ENCODE measurements at places on chromosomes 12 and 14.

DNA sequence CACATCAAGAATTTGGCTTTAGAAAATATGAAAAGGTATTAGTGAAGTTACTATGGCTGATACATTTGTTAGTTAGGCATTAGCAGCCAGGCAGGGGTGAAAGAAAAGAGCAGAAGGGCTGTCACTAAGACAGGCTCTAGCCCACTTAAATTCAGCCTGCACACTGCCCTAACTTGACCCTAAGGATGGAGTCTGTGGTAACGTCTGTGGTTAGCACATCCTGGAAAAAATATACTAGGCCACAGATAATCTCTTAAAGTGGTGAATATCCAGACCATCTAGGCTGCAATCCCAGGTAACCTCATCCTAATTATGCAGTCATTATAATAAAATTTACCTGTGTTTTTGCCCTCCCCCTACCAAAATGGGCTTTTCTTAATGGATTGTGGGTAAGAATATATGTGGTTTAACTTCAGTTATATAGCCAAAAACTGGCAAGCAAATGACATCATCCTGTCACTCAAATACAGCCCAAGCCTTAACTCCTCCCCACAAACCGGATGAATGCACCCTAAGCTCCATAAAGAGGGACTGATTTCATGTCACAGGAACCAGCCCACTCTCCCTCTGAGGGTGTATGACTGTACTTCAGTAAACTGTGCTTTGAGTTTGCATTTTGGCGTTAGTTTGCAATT, 440.9 kb downstream of the LRFN5 start:
- no peak for DNase-seq

GRCh38 chr12:54588110-54588889, at the start of gene PPP1R1A:
Gene PPP1R1A, minus strand, starts transcription at chr12:54588659. Its CDS starts 171 bp downstream, at chr12:54588488.
- DNase-seq: no peak

DNA sequence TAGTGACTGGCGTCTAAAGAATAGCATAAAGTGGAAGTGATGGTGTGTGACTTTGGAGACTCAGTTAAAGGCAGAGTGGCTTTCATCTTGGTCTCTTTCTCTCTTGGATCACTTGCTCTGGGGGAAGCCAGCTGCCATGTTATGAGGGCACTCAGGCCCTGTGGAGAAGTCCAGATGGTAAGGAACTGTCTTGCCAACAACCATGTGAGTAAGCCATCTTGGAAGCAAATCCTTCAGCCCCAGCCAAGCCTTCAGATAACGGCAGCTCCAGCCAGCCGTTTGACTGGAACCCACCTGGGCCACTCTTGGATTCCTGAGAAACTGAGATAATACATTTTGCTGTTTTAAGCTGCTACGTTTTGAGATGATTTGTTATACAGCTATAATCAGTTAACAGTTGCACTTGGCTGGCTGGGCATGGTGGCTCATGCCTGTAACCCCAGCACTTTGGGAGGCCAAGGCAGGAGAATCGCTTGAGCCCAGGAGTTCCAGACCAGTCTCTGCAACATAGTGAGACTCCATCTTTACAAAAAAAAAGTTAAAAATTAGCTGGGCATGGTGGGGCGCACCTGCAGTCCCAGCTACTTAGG, 7.7 kb upstream of the LRRC23 start:
- DNase-seq: no peak

- DNase-seq: no peak
These were observed 62.4 kb downstream of the TMEM30B start for GRCh38 chr14:61218767-61219166.

GRCh38 chr12:98280152-98280551, 235.2 kb upstream of the TMPO start:
- no peak for DNase-seq

- no peak for DNase-seq
These were observed 6.7 kb upstream of the VCPKMT start for GRCh38 chr14:50123062-50123461.

DNA sequence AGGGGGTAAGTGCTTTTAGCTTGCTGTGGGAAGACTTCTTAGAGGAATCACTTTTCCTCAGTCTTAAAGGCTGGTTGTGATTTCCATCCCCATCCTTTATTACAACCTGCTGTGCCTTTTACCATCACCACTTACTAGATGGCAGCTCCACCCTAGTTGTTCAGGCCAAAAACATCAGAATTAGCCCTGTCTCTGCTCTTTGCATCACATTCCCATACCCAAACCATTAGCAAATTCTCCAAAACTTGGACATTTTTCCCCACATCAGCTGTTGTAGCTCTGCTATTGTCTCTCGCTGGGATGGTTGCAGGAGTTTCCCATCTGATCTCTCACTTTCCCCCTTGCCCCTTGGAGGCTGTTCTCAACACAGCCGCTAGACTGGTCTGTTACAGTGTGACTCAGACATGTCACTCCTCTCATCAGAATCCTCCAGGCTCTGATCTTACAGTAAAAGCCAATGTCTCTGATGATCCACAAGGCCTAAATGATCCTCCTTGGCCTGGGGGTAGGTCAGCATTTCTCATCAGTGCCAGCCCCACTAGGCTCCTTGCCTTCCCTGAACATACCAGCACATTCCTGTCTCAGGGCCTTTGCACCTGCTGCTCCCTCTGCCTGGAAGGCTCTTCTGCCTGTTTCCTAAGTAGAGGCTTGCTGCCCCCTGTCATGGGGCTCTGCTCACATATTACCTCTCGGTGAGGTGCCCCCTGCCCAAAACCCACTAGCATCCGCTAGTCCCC, 102.5 kb downstream of the BEGAIN start:
- DNase-seq: no peak

All from Right ventricle myocardium inferior (tissue), 1 donor.